ENCODE measurements at places on chromosomes 4 and X. TPM values are rescaled to one million over a fixed set of nuclear protein-coding genes. Genes with fewer than 3 reads are reported as not detected.

- DNase-seq = no peak
Observed at GRCh38 chrX:153877571-153878261, 8.3 kb downstream of the L1CAM start.

Gene ATP8A1
- 41.1 TPM for total RNA-seq

DNA sequence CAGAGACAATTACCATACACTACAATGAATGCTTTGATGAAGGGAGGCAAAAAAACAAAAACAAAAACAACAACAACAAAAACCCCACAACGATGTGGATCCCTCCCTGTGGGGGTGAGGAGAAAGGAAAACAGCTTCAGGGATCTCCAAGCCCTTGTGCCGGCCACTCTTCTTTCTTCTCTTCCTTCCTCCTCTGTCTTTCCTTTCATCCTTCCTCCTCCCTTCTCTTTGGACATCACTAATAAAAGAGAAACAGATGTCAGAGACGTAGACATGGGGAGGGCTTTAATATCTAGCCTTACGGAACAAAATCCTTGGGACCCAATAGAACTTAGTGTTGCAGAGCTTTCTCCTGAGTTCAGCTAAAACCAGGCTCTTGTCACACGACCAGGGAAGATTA, 18.8 kb upstream of the STX18 start:
- DNase-seq = no peak

DNA sequence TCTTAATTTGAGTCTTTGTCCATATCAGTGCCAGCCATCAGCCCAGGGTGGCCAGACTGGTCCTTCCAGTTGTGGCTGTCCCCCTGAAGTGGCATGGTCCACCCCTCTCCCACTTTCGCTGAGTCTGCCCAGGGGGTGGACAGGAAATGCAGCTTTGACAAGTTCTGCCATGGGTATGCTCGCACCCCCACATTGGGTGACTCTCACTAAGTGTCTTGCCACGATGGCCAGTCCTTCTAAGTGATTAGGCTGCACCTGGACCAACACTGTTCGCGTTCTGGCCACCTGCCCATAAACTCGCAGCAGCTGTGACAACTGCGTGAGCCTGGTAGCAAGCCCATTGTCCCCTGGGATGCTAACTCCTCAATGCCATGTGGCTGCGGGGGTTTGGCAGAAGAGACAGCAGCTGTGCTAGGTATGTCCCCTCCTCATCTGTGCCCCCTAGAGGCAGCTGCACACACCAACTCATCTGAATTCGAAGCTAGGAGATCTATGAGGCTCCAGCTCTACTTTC, 10.0 kb upstream of the LNX1 start:
- no peak for DNase-seq

DNA sequence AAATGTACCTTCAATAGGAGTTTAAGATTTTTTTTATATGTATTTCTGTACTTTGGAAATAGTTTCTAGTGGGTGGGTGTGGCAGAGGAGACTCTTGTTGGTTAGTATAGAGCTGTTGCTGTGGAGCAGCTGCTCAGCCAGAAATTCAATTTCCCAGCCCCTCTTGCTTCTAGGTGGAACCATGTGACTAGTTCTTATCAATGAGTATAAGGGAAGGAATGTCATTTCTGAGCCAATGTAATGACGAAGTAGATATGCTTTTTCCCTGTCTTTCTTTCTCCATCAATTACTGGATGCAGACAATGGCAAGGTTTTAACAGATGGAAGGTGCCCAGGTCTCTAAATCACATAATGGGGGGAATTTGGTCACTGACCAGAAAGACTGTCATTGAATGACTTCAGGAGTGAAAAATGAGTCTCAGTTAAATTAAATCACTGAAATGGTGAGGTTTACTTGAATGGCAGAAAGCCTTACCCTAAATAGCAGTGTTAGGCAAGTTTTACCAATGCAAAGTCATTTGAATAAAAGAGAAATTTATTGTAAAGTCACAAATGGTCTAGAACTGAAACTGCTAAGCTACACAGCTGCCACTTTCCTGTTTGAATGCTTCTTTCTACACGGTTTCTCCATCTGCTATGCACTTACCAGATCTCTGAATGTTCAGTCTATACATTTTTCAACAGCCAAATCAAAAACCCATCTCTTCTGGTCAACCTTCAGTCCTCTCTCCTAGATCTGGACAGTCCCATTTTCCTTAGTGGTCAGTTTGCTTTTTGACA, 795.4 kb upstream of the MAGEB2 start:
- no peak for DNase-seq

DNA sequence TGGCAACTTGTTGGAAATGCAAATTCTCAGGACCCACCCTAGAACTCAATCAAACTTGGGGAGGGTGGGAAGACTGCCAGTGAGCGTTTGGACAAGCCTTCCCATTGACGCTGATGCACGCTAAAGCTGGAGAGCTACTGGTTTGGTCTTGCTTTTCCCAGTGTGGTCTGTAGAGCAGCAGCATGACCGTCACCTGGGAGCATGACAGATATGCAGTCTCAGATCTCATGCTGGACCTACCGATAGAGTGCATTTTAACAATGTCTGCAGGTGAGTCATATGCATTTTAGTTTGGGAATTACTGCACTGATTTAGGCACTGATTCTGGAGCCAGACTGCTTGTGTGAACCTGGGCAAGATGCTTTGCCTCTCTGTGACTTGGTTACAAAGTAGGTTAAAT, 27.2 kb downstream of the HPF1 start:
- DNase-seq = no peak

DNA sequence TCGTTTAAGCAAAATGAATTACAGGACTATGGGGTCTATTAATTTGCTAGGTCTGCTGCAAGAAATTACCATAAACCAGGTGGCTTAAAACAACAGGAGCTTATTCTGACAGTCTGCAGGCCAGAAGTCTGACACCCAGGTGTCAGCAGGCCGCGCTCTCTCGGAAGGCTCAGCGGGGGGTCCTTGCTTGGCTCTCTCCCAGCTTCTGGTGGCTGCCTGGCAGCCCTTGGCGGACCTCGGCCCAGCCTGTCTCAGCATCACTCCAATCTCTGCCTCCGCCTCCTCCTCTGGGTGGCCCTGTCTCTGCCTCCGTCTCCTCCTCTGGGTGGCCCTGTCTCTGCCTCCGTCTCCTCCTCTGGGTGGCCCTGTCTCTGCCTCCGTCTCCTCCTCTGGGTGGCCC, 580.5 kb upstream of the FAT1 start:
- DNase-seq = no peak

Gene ADH6
- 0.20 TPM for total RNA-seq

Gene EGF
- total RNA-seq = not detected

- no peak for DNase-seq
Observed at GRCh38 chrX:153412746-153413720, 1.8 kb downstream of the ZFP92 start.

DNA sequence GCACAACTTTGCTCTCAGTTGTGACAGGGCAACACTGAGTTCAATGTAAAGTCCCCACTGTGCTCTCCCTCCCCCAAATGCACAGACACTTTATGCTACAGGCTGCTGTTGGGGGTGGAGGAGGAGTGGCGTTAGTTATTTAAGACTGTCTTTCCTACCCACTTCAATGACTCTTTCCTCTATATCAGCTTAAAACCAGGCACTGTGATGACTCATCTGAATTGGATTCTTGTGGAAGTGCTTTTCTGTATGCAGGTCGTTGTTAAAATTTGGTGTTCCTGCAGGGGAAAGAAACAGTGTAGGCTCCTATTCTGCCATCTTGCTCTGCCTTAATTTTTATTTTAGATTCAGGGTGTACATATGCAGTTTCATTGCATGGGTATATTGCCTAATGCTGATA, 1157.2 kb upstream of the ADGRL3 start:
- no peak for DNase-seq

DNA sequence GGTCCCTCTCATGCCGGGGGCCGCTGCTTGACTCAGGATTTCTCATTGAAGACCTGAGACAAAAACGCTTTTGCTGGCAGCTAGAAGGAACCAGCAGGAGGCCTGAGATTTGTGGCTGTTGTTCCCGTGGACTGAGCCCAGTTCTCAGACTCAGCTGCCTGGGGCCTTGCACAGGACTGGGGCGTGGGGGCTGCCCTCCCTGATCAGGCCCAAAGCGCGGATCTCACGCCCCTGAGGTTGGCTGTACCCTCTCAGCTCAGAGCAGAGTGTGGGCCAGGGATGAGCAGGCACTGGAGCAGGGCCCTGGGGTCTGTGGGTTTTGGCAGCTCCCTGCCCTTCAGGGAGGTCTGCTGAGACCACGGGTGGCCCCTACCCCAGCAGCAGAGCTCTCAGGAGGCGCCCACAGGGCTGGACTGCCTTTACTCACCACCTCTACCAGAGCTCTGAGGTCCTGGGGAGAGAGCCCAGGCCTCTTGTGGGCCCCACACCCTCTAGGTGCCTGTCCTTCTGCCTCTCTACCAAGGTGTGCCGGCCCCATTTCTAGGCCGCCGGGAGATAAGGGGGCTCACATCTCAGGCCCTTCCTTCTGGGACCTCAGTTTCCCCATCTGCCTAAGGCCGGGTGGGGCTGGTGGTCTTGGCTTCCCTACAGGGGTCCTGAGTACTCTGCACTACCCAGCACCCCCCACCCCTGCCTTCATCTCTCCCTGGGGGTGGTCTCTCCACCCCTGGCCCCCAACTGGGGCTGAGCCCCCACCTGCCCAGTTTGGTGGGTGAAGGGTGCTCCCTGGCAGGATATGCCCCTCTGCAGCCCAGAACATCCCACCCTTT, 5.6 kb downstream of the MSANTD1 start:
- DNase-seq = no peak

DNA sequence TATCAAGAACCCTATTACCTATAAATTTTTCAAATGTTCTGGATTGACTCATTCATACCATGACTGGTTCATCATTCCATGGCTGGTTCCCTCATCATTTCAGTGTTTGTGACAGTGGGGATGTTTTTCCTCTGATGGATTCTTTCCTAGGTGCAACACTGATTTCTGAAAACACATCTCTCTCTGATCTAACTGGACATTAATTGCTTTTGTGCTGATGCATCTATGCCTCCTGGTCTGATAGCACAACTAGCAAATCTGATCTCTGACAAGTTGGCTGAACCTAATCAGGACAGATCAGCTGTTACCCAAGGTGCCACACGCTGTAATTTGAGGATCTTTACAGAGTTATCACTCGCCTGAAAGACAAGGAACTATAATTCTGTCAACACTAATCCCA, 140.2 kb downstream of the LDB2 start:
- no peak for DNase-seq

- DNase-seq = no peak
Observed at GRCh38 chrX:126124721-126125120, 41.4 kb downstream of the DCAF12L2 start.

GRCh38 chr4:85717351-85717750, 242.4 kb downstream of the ARHGAP24 start:
- DNase-seq = no peak

DNA sequence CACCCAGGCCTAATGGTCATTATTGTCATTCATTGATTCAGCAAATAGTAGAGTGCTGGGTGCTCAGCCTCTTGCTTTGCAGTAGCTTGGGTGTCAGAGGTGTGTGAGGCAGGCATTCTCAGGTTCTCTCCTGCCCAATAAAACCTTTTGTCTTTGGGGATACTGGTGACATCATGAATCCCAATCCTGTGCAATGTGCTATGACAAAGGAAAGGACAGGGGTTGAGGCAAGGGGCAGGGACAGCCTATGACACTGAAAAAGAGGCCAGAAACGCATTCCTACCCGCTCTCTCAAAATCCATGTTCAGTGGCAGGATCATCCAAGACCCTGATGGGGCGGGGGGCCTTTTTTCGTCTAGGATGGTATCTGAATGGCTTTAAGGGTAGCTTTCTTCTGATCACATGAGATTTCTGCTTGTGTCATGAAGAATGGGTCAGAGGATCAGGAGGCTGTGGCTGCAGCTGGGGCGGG, 1.5 kb upstream of the FAM193A start:
- no peak for DNase-seq

Gene GUCY1B1
- total RNA-seq = 0.30 TPM

Gene CDKN2AIP
- total RNA-seq = 33.0 TPM
